ENCODE measurements at places on chromosomes 1 and 21.

GRCh38 chr1:91018006-91018405 lies 3.8 kb downstream of the ZNF644 start:
- no peak for DNase-seq

GRCh38 chr1:103283371-103283770 lies 175.0 kb upstream of the COL11A1 start:
- no peak for DNase-seq

GRCh38 chr1:180611016-180611930 lies 20.5 kb upstream of the XPR1 start:
- no peak for DNase-seq

DNA sequence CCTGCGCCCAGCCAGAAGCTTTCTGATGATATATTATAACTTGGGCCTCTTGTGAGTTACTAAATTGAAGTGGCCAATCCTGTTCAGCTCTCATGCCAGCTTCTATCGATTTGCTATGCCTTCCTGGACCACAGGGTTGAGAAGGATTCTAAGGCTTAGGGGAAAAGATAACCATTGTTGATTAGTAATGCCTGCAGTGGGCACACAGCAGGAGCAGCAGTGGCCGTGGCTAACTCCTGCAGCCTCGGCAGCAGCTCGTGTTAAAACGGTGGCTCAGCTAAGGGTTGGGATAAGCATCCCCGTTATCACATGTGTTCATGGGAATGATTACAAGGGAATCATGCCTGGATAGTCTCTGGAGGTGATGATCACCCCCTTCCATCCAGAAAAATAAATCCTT lies 20.5 kb upstream of the KCNE2 start:
- DNase-seq, result no peak
